ENCODE measurements at places on chromosomes 2 and 18.

GRCh38 chr18:9835113-9835755 is 50.5 kb upstream of the TXNDC2 start:
- no peak for DNase-seq

GRCh38 chr2:65456064-65456463 is 23.7 kb upstream of the SPRED2 start:
- DNase-seq, result no peak

GRCh38 chr2:10019174-10019573 is 24.2 kb upstream of the KLF11 start:
- no peak for DNase-seq

- no peak for DNase-seq
Measured at GRCh38 chr2:101162561-101163330, 11.6 kb upstream of the TBC1D8 start.

DNA sequence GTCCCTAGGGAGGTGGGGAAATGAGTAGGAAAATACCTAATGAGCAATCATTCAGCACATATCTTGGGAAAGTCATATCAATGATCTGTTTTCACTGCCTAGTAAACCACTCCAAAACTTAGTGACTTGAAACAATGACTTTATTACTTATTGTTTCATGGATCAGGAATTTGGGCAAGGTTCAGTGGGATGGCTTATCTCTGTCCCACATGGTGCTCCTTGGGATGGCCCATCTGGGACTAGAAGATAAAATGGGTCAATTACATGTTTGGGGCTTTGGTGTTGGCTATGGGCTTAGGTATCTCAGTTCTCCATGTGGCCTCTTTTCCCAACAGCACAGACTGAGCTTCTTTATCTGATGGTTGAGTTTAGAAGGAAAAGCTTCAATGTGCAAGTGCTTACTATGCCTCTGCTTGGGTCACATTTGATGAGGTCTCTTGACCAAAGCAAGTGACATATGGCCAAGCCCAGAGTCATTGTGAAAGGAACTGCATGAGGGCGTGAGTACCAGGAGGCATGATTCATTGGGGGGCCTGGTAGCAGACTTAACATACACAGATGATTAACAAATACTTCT is 218.1 kb upstream of the TNP1 start:
- DNase-seq, result no peak

- no peak for DNase-seq
Measured at GRCh38 chr18:7177116-7177744, 53.7 kb upstream of the LRRC30 start.

DNA sequence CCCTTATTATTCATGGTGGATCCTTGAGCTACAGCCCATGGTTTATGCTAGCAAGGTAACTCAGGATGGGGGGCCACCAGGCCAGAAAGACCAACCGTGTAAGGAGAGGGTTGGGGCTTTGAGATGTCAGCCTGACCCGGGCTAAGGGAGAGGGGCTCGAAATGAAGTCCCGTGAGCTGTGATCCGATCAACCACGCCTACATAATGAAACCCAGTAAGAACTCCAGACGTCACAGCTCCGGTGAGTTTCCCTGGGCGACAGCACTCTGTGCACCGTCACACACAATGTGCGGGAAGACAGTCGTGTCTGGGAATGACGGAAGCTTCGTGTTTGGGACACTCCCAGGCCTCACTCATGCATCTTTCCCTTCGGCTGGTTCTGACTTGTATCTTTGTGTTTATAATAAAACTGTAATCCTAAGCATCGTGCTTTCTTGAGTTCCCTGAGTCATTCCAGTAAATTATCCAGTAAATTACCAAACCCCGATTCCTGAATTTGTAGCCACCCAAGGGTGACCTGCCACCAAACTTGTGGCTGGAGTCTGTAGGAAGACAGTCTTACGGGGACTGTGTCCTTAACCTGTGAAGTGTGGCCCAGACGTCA is 44.2 kb downstream of the CYP27C1 start:
- DNase-seq, result peak; percentile 58

DNA sequence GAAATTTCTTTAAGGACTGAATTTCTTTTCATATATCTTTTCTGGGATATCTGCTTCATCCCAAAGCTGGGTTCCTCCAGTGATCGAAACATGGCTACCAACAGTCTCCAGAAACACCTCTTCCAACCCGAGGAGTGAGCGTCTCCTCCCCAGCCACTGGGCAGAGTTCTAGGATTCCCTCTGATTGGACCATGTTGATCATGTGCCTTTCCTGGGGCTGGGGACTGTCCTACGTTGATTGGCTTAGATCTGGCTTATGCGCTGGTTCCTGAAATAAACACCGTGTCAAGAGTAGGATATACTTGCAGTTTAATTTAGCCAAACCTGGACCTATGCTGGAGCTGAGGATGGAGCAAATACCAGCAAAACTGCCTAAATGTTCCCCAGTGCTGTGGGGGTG is 55.5 kb upstream of the SLC16A14 start:
- DNase-seq, result no peak

GRCh38 chr2:3608373-3609278 is 13.7 kb downstream of the COLEC11 start:
- no peak for DNase-seq

GRCh38 chr2:67650291-67651133 is 253.4 kb downstream of the ETAA1 start:
- peak; percentile 62 for DNase-seq

GRCh38 chr2:162011706-162012564 is 62.1 kb downstream of the DPP4 start:
- DNase-seq, result no peak

GRCh38 chr2:183991968-183992367 is 606.4 kb upstream of the ZNF804A start:
- DNase-seq, result no peak

DNA sequence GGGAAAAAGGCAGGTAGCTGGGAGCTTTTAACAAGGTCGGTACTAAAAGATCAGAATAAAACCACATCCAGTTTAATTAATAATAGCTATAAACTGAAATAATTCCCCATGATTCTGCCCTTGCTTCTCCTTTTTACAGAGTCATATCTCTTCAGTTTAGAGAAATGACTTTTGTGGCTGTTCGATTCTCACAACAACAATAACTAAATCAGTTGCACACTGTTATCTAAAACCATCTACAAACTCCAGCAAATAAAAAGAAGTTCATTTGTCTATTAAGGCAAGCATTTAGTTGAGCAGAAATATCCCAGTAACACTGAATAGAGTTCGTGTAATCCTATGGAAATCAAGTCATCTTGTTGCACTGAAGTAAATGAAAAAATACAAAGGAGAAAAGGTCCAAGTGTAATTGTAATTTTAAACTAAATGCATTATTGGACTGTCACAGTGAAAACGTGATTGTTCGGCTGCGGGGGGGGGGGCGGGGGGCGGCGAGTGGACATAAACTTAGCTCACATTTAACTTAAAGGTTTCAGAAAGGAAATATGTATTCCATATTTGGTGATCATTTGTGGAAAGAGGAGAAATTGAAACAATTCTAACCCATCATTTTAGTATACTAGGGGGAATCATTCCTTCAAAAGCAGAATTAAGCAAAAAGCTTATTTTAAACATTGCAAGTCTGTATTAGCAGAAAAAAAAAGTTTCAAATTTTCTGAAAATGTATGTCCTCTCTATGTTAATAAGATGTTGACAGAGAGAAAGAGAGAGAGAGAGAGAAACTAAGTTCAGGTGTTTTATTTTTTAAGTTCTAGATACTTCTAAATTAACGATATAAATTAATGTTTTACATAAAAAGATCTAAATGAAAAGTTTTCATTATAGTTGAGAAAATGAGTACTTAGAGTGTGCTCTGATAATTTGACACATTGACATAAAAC is 144.5 kb downstream of the MEIS1 start:
- DNase-seq, result peak; percentile 49

DNA sequence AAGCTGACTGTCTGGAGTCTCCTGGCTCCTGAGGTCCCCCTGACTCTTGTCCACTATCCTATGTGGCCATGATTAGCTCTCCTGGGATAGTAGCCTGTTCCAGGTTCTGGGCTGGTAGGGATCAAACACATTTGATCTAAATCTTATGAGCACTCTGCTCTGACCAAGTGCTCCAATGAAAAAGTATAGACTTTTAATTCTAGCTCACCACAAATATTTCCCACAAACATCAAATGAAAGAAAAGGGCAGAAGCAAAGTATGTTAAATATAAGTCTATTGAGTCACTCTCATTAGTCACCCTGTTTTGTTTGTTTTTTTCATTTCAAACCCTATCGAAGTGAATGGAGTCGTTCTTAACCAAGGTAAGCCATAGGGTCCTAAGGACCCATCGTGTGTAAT is 39.7 kb upstream of the NEDD4L start:
- DNase-seq, result no peak

- peak; percentile 47 for DNase-seq
Measured at GRCh38 chr2:223052548-223053483, 826 bp downstream of the KCNE4 start.

DNA sequence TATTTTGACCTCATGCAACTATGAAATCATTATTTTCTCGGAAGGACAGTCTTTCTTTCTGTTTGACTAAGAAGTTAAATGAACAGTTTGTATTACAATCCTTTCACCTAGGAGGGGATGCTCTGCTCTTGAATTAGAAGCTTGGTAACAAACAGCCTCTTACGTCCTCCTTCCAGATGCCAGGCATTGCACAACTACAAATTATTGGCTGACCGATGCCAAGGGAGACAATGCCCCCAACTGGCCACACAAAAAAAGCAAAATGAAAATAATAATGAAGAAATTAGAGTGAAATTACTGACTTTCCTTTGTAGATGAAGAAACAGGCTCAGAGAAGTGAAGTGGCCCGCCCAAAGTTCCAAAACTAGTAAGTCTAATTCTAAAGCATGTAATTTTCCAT is 177.9 kb downstream of the CYRIA start:
- DNase-seq, result no peak

DNA sequence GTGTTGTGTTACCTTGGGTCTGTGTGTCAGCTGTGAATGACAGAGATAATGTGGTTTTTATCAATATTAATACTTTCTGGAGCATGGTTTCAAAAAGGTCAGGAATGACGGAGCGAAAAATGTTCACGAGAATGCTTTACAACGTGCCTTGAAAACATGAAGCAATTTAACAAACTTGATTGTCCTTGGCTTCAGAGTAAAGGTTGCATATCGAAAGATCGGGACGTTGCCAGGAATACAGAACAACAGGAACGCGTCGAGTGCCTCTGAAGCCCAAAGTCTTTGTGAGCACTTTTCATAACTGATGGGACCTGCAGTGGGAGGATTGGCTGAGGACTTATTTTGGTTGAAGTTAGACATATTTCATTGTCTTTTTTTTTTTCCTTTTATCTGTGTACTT is 206.1 kb downstream of the ZNF407 start:
- no peak for DNase-seq

DNA sequence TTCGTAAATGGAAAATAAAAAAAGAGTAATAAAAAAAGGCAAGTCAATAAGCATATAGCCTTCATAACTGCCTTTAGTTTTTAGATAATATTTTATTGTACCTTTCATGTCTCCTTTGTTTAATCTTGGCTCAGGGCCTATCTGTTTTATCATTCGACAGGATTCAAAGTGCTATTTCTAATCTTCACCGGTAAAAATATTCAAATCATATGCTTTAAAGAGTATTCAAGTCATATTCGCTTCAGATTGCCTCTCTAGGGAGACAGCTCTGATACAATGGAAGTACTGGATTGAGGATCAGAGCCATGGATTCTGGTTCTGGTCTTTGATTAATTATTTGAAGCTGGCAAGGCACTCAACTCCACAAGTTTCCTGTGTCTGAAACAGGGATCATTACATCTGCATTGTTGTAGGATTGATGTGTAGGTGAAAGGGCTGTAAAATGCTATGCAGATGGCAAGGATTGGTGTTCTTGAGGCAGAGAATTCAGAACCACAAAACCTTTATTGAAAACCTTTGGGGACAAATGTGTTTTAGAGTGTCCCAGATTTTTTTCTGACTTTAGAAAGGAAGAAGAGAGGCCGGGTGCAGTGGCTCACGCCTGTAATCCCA is 84.3 kb upstream of the RAPH1 start:
- DNase-seq, result no peak

GRCh38 chr2:101420623-101421022 is 33.3 kb upstream of the CREG2 start:
- DNase-seq, result no peak

DNA sequence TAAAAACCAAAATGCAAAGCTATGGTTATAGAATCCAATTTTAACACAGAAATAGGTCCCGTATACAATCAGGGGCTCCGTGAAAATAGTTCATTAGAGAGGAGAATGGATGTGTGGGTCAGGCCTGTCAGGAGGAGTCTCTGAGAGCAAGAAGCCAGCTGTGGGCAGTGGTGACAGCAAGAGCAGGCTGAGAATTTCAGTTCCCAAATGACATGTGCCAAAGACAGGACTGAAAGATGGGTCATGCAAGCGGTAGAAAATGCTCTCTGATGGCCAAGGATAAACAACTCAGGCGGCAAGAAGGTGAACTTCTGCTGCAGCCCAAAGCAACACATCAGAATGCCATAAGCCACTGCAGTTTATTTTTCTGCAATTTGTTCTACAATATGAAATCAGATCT is 100.4 kb downstream of the CCDC141 start:
- DNase-seq, result no peak

Data from right kidney (tissue), 9 donors.